ENCODE measurements at places on chromosomes 1 and 21.
A peak's percentile ranks its signal among the peaks of the same experiment; 100 is the strongest.

GRCh38 chr1:32806290-32806689 lies 10.9 kb downstream of the YARS1 start:
- no peak for DNase-seq

GRCh38 chr1:199399996-199400724 lies 627.4 kb upstream of the NR5A2 start:
- no peak for DNase-seq

GRCh38 chr1:114173680-114174079 lies 20.0 kb upstream of the SYT6 start:
- no peak for DNase-seq

- DNase-seq, result no peak
Measured at GRCh38 chr1:17309426-17310067, 1.6 kb downstream of the PADI4 start.

GRCh38 chr1:168742386-168742785 lies 13.4 kb upstream of the DPT start:
- no peak for DNase-seq

GRCh38 chr1:150532860-150533259 lies 16.3 kb upstream of the ADAMTSL4 start:
- no peak for DNase-seq

GRCh38 chr1:54791880-54792522 lies 9.1 kb downstream of the TTC22 start:
- DNase-seq, result peak; percentile 62

DNA sequence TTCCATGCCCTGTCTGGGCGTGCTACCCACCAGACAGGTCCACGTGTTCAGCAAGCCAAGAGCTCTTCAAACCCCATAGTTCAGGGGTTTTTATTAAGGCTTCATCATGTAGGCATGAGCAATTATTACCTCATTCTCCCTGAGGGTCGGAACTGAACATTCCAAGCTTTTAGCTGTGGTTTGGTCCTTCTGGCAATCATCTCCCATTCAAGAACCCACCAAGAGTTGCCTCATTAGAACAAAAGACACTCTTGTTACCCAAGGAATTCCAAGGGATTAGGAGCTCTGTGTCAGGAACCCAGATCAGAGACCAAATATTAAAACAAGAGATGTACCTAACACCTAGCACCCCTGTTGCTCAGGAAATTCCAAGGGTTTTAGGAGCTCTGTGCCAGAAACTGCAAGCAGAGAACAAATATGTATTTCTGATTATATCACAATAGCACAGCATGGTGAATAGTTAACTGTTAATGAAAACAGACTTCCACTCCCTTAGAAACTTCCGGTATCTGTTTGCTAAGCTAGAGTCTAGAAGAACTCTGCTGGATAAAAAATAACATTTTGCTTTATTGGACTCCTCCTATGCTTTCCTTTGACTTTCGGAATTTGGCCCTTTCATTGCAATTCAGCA lies 201.2 kb upstream of the L1TD1 start:
- no peak for DNase-seq

DNA sequence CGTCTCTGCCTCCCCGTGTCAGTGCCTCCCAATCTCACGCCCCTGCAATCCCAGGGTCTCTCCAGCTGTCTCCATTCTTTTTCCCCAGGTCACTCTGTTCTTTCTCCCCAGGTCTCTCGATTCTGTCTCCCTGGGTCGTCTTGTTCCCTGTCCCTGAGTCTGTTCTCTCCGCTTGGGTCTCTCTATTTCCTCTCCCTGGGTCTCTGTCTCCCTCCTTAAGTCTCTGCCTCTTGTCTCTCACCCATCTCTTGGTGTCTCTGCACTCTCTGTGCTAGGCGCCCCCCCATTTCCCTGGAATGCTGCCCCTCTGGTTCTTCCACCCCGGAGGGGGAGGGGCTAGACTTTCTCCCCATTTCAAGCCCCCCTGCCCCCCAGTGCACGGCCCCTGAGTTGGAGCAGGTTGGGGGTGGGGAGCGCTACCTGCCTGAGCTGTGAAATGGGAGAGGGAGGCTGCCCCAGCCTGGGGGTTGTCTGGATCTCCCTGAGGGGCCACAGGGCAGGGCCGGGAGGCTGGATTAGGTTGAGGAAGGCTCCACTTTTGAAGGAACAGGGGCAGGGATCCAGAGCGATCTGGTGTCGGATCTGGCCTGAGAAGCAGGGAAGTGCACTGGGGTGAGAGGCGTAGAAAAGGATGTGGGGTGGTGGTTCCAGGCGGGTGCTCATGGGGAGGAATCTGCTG lies 1.4 kb downstream of the PTPRF start:
- DNase-seq, result no peak

GRCh38 chr1:2330519-2331199 lies 60.7 kb downstream of the MORN1 start:
- DNase-seq, result peak; percentile 76

GRCh38 chr1:16145662-16146278 lies 10.1 kb downstream of the EPHA2 start:
- peak; percentile 89 for DNase-seq

GRCh38 chr1:59005491-59006288 lies 221.8 kb upstream of the JUN start:
- no peak for DNase-seq

GRCh38 chr1:15259622-15260007 lies 12.6 kb downstream of the FHAD1 start:
- DNase-seq, result no peak

GRCh38 chr1:39333296-39333695 lies 128.8 kb downstream of the MACF1 start:
- DNase-seq, result peak; percentile 33

DNA sequence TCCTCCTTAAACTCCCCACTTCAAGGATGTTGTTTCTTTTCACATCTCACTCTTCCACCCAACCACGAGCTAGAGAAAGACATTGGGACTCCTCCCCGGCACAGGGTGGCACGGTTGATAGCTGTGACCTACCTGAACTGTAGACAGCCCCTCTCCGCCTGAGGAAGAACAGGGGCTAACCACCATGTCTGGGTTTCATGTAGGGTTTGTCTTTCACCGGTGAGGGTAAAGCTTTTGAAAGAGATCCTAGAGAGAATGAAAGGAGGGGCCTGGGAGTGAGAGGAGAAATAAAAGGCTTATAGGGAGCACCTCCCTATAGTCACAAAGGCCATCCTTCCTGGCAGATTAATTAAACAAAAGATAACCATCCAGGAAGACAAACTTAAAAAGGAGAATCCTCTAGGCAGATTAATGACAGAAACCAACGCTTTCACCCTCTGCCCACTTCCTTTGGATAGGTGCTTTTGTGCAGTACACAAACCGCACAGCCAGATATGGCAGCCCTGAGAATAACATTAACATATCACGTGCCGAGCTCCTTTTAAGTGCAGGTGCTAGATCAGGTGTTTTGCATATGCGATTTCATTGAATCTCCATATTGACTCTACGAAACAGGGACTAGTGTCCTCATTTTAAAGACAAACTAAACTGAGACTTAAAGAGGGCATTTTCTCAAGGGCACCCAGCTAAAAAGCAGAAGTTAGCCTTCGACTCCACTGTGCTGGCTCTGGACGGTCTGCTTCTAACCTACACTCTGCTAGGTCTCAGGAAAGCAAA lies 178.1 kb upstream of the RUNX1 start:
- DNase-seq, result no peak

DNA sequence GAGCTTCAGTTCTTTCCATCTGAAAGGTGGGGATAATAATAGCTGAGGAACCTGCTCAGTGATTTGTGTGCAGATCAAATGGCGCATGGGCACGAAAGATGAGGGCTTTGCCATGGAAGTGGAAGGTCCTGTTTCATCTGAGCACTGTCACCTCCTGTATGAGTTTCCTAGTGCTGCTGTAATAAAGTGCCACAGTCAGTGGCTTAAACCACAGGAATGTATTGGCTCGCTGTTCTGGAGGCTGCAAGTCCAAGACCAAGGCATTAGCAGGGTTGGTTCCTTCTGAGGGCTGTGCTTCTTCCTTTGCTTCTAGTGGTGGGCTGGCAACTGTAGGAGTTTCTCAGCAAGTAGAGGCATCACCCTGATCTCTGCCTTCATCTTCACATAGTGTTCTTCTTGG lies 51.1 kb upstream of the RBM15 start:
- no peak for DNase-seq

DNA sequence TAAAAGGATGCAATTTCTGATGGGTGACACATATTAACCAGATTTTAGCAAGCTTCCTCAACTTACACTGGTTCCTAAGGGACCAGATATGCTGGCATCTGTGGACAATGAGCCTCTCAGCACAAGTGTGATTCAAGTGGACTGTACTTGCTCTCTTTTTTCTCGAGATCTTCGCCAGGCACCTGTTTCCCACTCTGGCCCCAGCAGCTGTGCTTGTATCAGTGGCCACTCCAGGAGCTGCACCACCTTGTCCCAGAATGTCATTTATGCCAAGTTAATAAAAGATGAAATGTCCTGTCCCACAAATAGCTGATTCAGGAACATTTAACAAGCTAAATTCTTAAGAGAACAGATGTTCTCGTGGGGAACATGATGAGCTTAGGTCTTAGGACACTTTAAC lies 14.6 kb downstream of the C1orf198 start:
- DNase-seq, result no peak

DNA sequence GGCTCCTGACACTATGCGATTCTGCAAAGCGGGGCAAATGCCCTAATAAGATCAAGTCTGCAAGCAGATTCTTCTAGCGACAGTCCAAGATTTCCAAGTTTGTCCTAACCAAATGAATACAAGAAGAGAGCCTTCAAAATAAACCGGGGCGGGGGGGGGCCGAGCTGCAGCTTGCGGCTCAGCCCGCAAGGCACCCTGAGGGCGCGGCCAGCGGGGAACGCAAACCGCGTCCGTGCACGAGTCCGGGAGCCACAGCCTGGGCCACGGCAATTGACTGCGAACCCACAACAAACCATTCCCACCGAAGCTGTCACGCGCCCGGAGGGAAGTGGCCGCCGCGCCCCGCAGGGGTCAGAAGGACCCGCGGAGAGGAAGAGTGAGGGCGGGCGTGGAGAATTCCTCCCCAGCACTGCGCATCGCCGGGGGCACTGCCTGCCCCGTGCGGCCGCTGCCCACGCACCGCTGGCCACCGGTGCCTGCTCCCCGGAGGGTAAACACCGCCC lies 687 bp downstream of the TGFBR3 start:
- DNase-seq, result peak; percentile 19

DNA sequence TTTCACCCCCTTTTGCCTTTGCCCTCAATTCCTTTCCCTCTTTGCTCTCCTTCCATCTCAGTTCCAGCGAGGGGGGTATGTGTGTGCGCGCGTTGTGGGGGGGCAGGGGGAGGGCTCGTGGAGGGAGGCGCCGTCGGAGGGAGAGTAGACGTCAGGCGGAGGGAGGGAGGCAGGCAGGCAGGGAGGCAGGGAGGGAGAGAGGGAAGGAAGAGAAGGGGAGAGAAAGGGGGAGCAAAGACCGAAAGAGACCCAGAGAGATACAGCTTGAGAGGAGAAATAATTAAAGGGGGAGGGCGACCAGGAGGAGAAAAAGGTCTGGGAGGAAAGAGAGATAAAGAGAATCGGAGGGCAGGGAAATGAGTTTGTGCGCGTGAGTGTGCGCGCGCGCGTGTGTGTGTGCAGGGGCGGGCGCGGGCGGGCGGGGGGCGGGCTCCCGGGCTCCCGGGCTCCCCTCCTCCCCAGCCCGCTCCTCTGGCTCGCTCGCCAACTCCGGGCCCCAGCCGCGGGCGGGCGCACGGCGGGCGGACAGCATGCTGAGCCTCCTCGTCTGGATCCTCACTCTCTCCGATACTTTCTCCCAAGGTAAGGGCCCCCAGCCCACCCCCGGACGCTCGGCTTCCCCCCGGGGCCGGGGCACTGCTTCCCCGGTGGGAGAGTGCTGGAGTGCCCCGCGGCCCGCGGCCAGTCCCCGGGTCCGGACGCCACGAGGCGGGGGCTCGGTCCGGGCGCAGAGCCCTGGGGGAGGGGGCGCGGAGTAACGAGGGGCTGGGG lies at the start of gene KIRREL1:
Gene KIRREL1 (plus strand): TSS at position 499 of the 771 bp plus-strand sequence. CDS start 32 bp downstream, at position 531.
- peak; percentile 68 for DNase-seq

DNA sequence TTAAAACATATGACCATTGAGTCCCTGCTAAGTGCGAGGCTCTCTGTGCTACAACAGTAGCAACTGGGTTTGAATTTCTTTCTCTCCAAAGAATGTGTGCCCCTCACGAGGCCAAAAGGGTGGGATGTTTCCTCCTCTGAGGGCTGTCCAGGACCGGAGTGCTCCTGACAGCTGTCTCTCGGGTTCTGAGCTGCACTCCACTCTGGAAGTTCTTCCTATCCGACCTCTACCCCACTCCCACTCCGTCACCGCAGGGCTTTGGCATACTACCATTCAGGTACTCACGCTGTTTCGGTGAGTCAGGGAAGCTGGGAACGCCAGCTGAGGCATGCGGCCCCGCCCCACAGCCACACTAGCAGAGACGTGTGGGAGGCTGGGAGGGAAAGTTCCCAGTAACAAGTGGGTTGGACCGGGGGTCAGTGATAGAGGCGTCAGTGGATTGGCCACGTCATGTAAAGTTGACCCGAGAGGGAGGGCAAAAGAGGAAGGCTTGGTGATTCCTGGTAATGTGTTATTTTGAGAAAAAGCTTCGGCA lies 705 bp upstream of the SLC50A1 start:
- DNase-seq, result peak; percentile 98

DNA sequence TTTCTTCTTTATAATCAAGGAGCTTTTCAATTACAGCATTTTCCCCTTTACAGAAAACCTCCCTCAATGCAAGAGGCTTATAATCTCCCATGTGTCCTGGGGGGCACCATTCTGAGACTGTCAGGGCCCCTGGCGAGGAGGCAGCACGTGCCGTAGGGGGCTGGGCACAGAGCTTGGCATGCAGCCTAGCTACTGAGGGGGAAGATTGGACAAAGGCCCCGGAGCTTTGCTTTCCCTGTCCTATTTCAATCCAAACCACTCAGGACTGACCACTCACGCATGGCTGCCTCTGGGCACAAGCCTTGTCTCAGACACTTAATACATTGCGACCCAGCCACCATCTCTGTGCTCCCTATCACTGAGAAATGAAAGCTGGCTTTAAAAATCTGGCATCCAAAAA lies 2.8 kb upstream of the RAP1GAP start:
- no peak for DNase-seq

GRCh38 chr1:95033843-95034242 lies 38.9 kb downstream of the ALG14 start:
- DNase-seq, result no peak

- no peak for DNase-seq
Measured at GRCh38 chr1:232911027-232911599, 39.3 kb upstream of the NTPCR start.

GRCh38 chr1:206581571-206581981 lies 30.7 kb downstream of the EIF2D start:
- no peak for DNase-seq

- DNase-seq, result no peak
Measured at GRCh38 chr1:45112661-45113060, 93.7 kb downstream of the ZSWIM5 start.

- DNase-seq, result peak; percentile 82
Measured at GRCh38 chr21:28069450-28069923, 923.2 kb downstream of the LTN1 start.

- no peak for DNase-seq
Measured at GRCh38 chr1:236471653-236472052, 52.1 kb upstream of the LGALS8 start.

- DNase-seq, result no peak
Measured at GRCh38 chr1:182107209-182107608, 45.7 kb upstream of the ZNF648 start.

Data from fibroblast of mammary gland (primary cell).